ENCODE measurements at places on chromosomes 1 and 21. TPM values are rescaled to one million over a fixed set of nuclear protein-coding genes. Genes with fewer than 3 reads are reported as not detected.

DNA sequence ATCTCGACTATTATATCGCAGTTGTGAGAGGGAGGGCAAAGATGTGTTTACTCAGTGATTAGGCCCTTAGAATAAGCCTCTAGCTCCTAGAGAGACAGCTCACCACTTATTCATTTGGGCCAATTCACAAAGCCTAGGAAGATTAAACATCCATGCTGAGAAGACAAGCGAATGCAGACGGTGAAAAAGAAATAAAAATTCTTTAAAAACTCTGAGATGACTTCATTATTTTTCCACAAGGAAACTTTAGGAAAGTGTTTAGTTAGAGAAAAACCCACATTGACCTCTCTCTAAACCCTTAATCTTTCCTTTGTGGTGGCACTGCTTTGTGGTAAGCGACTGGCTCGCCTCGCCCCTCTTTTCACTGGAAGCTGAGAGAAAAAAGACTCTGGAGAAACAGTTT is 146.8 kb upstream of the DMRTA2 start:
- peaks cover 31% of the 10 kb centered on the region for H3K36me3 ChIP-seq
- H3K27me3 ChIP-seq, result no peaks in the 10 kb centered on the region
- DNase-seq, result no peak
- no peak overlapping the region for H3K27ac ChIP-seq

- no peak for DNase-seq
- H3K36me3 ChIP-seq, result no peaks in the 10 kb centered on the region
- H3K4me3 ChIP-seq, result no peak overlapping the region
- H3K27me3 ChIP-seq, result peaks cover 6% of the 10 kb centered on the region
Measured at GRCh38 chr1:227849251-227849650, 33.8 kb downstream of the PRSS38 start.

TMEM54 gene
- 15.9 TPM for total RNA-seq

VSIG8 gene
- total RNA-seq, result not detected

- H3K4me3 ChIP-seq, result no peak overlapping the region
- no peak for DNase-seq
- no peaks in the 10 kb centered on the region for H3K4me1 ChIP-seq
- H3K36me3 ChIP-seq, result no peaks in the 10 kb centered on the region
- no peak overlapping the region for H3K27ac ChIP-seq
Measured at GRCh38 chr1:87093286-87093685, 178.9 kb downstream of the HS2ST1 start.

- H3K27me3 ChIP-seq, result no peaks in the 10 kb centered on the region
- DNase-seq, result no peak
- H3K4me1 ChIP-seq, result no peaks in the 10 kb centered on the region
Measured at GRCh38 chr1:230788561-230789275, 41.5 kb downstream of the CAPN9 start.

- no peak overlapping the region for H3K27ac ChIP-seq
- H3K4me3 ChIP-seq, result no peak overlapping the region
- no peaks in the 10 kb centered on the region for H3K4me1 ChIP-seq
- H3K36me3 ChIP-seq, result no peaks in the 10 kb centered on the region
- no peak for DNase-seq
Measured at GRCh38 chr1:91278754-91279153, 125.9 kb downstream of the HFM1 start.

DNA sequence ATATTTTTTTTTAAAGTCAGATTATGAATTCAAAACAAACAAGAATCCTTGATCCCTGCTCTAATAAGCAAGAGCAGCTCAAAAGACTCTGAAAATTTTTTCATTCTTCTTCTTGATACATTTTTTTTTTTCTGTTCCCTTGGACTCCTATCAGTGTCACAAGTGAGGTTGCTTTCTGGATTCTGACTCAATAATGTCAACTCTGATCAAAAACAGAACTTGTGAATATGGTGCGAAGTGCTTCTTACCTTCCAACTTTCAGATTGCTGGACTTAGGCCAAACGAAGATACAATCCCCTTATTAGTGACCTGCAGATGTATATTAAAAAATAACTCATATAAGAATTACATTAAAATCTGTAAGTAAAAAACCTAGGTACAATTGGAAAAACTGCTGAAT is 136.1 kb downstream of the GPATCH2 start:
- H3K36me3 ChIP-seq, result peaks cover 18% of the 10 kb centered on the region
- no peaks in the 10 kb centered on the region for H3K27me3 ChIP-seq
- H3K4me1 ChIP-seq, result no peaks in the 10 kb centered on the region
- H3K4me3 ChIP-seq, result no peak overlapping the region

- no peak for DNase-seq
- H3K36me3 ChIP-seq, result no peaks in the 10 kb centered on the region
- H3K4me1 ChIP-seq, result no peaks in the 10 kb centered on the region
- H3K4me3 ChIP-seq, result no peak overlapping the region
- no peak overlapping the region for H3K27ac ChIP-seq
Measured at GRCh38 chr1:18711536-18712251, 81.0 kb downstream of the PAX7 start.

CHODL gene
- 0.52 TPM for total RNA-seq

DNA sequence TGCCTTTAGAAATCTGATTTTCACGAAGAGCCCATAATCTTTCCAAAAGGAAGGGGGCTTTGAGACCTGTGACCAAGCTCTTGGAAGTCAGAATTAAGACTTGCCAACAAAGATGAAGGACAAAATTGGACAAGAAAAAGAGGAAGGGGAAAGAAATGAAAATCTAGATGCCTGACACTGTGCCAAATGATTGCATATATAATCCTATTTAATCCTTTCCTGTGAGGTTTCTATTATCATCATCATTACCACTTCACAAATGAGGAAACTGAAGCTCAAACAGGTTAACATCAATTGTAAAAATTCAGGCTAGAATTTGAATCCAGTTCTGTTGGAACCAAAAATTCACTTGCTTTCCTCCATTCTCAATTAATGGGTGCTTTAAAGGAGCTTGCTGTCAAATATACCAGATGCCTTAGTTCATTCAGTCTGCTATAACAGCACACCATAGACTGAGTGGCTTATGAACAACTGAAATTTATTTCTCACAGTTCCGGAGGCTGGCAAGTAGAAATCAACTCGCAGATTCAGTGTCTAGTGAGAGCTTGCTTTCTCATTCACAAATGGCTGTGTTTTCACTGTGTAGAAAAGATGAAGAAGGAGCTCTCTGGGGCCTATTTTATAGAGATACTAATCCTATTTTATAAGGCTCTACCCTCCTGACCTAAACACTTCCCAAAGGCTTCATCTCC is 197.5 kb upstream of the ST6GALNAC5 start:
- no peak overlapping the region for H3K27ac ChIP-seq
- H3K4me3 ChIP-seq, result no peak overlapping the region
- no peaks in the 10 kb centered on the region for H3K27me3 ChIP-seq

GRCh38 chr1:58062635-58063034 is 483.9 kb downstream of the OMA1 start:
- H3K4me3 ChIP-seq, result no peak overlapping the region
- no peak overlapping the region for H3K27ac ChIP-seq
- DNase-seq, result no peak
- no peaks in the 10 kb centered on the region for H3K36me3 ChIP-seq

GRCh38 chr1:2294033-2294724 is 66.1 kb downstream of the SKI start:
- peaks cover 47% of the 10 kb centered on the region for H3K4me1 ChIP-seq
- H3K4me3 ChIP-seq, result no peak overlapping the region
- H3K27ac ChIP-seq, result peak overlapping the region; percentile 3
- peaks cover 4% of the 10 kb centered on the region for H3K36me3 ChIP-seq

GRCh38 chr1:108749081-108749480 is 2.6 kb downstream of the STXBP3 start:
- peaks cover 11% of the 10 kb centered on the region for H3K4me1 ChIP-seq
- H3K27me3 ChIP-seq, result no peaks in the 10 kb centered on the region
- peaks cover 20% of the 10 kb centered on the region for H3K36me3 ChIP-seq
- H3K27ac ChIP-seq, result no peak overlapping the region

DNA sequence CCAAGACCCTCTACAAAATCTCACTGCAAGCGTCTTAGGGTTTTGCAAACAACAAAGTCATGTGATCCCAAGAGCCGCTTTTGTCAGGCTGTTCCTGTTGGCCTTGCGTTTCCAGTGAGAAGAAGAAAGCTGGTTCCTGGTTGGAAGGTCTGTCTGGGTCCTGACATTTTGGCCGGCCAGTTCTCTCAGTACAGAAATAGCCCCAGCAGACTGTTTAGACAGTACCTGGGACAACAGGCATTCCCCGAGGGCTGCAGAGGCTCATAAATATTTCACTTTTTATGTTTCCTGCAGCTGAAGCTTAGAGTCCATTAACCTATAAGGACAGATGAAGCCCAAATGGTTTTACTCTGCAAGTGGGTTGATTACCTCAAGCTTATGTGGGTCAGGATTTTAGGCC is 8.6 kb downstream of the GPR137B start:
- H3K27ac ChIP-seq, result peak overlapping the region; percentile 79
- no peaks in the 10 kb centered on the region for H3K36me3 ChIP-seq
- peaks cover 48% of the 10 kb centered on the region for H3K4me1 ChIP-seq
- H3K27me3 ChIP-seq, result no peaks in the 10 kb centered on the region
- no peak overlapping the region for H3K4me3 ChIP-seq
- no peak for DNase-seq

DNA sequence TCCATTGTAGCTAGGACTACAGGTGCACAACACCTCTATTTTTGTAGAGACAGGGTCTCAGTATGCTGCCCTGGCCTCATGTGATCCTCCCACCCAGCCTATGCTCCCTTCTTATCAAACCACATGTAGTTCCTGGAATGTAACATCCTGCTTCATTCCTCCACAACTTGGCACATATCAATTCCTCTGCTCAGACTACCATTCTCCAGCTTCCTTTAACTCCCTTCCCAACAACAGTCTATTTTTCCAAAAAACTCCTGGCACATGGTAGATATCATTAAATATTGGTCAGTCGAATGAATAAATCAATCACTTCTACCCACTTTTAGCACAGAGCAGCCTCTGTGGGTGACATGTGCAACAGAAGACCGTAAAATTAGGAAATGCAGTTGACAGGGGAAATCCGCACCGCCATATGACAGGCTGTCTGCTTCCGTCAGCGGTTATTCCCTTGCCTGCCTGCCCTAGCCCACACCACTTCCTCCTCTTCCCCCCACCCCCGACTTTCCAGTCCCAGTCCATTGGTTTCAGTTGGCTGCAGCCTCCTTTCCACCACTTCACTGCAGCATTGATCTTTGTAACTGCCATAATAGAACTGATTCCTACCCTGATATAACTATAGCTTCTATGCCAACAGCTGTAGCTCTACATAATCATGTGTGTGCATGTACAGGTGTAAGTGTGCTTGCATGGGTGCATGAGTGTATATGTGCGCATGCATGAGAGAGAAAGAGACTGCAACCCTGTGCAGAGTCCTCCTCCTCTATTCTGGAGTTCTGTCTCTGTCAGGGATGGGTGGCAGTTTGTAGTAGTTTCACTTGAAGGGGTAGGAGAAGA is 6.8 kb upstream of the AKR1A1 start:
- peak overlapping the region; percentile 10 for H3K4me3 ChIP-seq
- H3K36me3 ChIP-seq, result no peaks in the 10 kb centered on the region
- H3K4me1 ChIP-seq, result peaks cover 9% of the 10 kb centered on the region
- peak; percentile 66 for DNase-seq

- no peaks in the 10 kb centered on the region for H3K27me3 ChIP-seq
- peak; percentile 72 for DNase-seq
- peaks cover 6% of the 10 kb centered on the region for H3K36me3 ChIP-seq
Measured at GRCh38 chr21:45152265-45152746, 77.9 kb downstream of the ADARB1 start.

DNA sequence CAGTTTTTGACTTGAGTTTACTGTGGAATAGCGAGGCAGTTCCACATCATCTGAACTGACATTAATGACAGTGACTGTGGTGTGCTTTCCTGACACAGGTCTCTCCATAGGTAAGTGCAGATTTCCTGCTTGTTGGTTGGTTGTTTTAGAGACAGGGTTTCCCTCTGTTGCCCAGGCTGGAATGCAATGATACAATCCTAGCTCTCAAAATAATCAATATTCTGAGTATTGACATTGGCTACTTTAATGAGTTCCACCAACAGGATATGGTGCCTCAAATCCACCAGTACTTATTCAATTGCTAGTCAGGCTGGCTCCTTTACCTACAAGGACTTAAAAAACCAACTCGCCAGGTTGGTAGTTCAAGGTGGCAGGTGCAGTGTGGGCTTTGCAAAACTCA is 63.8 kb downstream of the CLSTN1 start:
- no peak overlapping the region for H3K4me3 ChIP-seq
- peaks cover 7% of the 10 kb centered on the region for H3K36me3 ChIP-seq
- no peaks in the 10 kb centered on the region for H3K27me3 ChIP-seq
- H3K27ac ChIP-seq, result peak overlapping the region; percentile 12
- H3K4me1 ChIP-seq, result peaks cover 36% of the 10 kb centered on the region
- DNase-seq, result no peak

DNA sequence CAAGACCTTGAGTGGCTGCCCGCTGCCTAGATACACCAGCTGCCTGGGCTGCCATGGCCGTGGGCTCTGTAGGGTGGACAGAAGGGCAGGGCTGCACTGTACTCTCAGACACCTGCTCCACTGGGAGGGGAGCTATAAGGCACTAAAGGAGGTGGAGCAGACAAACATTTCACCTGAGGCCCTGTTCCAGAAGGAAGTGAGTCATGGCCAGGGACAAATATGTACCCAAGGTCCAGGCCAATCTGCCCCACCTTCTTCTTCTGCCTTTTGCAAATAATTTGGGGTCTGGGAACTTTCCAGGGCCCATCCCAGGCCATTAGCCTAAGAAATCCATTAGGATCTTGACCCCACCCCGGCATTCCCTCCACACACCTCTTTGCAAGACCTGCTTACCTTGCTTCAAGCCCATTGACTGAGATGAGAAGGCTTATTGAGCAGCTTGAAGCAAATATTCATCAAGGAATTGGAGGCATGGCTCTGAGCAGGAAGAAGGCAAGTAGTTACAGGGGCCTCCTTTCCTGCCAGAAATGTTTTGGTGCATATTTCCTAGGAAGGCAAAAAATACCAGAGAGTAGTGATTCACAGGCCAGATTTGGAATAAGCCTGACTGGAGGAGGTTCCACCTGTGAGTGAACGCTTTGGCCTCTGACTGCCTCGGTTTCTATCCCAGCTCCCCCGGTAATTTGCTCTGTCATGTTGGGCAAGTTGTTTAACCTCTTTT is at the start of gene CAPN8:
TSS of gene CAPN8 (minus strand) at position 110 of the 721 bp plus-strand sequence. CDS start at position 55, 55 bp downstream.
- H3K4me1 ChIP-seq, result no peaks in the 10 kb centered on the region
- no peak within 1 kb of the TSS for H3K4me3 ChIP-seq
- H3K36me3 ChIP-seq, result no peaks in the 10 kb centered on the region
- DNase-seq, result no peak
- H3K27me3 ChIP-seq, result no peaks in the 10 kb centered on the region
- no peak within 1 kb of the TSS for H3K27ac ChIP-seq

CNIH3 gene
- not detected for total RNA-seq

- DNase-seq, result no peak
- no peaks in the 10 kb centered on the region for H3K27me3 ChIP-seq
- H3K36me3 ChIP-seq, result peaks cover 2% of the 10 kb centered on the region
- no peak overlapping the region for H3K27ac ChIP-seq
Measured at GRCh38 chr1:19764848-19765247, 34.9 kb downstream of the TMCO4 start.

TRIM67 gene
- not detected for total RNA-seq

- DNase-seq, result peak; percentile 54
- no peaks in the 10 kb centered on the region for H3K4me1 ChIP-seq
- H3K27ac ChIP-seq, result no peak overlapping the region
- no peaks in the 10 kb centered on the region for H3K36me3 ChIP-seq
Measured at GRCh38 chr1:86948212-86948611, 33.8 kb downstream of the HS2ST1 start.

ZBTB8B gene
- 0.02 TPM for total RNA-seq

GRCh38 chr1:54973205-54973921 is 7.1 kb upstream of the TMEM61 start:
- no peaks in the 10 kb centered on the region for H3K27me3 ChIP-seq
- H3K4me3 ChIP-seq, result no peak overlapping the region
- H3K36me3 ChIP-seq, result no peaks in the 10 kb centered on the region
- DNase-seq, result no peak
- no peaks in the 10 kb centered on the region for H3K4me1 ChIP-seq

- H3K36me3 ChIP-seq, result no peaks in the 10 kb centered on the region
- H3K4me1 ChIP-seq, result no peaks in the 10 kb centered on the region
- no peak overlapping the region for H3K4me3 ChIP-seq
Measured at GRCh38 chr1:74775735-74776134, 42.8 kb downstream of the TYW3 start.
